ENCODE measurements at places on chromosomes 11 and 22.

DNA sequence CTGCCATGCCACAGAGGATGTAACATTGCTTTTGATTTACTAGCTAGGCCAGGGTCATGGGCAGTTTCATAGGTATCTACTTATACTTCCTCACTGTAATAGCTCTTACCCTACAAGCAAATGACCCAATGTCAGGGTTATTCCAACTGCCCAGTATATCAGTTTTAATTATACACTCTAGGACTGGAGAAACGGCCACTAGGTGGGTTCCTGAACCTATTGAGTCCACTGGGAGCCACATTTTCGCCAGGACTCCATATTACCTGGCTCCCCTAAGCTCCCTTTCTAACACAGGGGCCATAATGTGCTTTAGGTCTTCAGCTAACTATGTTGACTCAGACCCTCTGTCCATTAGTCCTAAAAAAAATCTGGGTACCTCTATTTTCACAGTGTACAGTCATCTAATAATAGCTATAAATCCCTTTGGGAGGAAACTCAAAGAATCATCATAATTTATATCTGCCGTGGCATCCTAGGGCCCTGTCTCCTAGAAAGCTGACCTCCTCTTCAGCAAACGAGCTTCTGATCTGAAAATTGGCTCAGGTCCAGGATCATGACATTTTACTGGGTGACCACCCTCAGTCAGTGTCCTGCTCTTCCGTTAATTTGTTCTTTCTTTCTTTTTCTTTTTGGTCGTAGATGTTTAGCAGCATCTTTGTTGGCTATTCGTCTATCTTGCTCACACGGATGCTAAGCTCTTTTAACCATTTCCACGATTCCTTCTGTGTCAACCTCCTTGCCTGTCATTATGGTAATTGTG lies 244.3 kb downstream of the FAM76B start:
- no peak for DNase-seq

- DNase-seq, result no peak
These were observed 84.6 kb upstream of the IZUMO1R start for GRCh38 chr11:94219771-94220170.

DNA sequence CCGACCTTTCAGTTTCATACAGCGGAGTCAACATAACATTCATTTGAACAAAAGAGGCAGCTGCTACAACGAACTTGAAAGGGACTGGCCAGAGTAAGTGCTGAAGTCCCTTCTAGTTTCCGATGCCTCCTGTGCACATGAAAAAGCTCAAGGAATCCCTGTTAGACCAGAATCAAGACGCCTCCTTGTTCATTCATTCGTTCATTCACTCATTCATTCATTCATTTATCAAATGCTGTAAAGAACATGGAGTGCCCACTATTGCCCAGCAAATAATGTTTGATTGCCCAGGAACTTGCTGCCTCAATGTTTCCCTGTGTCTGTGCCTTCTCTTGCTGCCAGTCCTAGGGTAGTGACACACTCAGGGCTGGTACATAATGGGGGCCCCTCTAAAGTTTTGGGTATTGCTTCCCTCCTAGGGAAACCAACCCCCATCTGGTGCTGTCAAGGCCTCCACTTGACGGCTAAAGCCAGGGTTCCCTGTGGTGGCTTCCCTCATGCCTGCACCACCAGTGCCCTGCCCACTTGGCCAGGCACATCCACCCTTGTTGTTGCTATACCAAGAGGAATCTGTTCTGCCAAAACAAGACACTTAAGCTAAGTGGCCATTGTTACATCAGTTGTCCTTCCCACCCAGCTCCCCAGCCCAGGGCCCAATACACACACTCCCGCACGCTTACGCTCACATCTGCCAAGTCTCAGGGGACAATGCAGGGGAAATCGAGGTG lies 3.8 kb downstream of the TMPRSS13 start:
- DNase-seq, result no peak

DNA sequence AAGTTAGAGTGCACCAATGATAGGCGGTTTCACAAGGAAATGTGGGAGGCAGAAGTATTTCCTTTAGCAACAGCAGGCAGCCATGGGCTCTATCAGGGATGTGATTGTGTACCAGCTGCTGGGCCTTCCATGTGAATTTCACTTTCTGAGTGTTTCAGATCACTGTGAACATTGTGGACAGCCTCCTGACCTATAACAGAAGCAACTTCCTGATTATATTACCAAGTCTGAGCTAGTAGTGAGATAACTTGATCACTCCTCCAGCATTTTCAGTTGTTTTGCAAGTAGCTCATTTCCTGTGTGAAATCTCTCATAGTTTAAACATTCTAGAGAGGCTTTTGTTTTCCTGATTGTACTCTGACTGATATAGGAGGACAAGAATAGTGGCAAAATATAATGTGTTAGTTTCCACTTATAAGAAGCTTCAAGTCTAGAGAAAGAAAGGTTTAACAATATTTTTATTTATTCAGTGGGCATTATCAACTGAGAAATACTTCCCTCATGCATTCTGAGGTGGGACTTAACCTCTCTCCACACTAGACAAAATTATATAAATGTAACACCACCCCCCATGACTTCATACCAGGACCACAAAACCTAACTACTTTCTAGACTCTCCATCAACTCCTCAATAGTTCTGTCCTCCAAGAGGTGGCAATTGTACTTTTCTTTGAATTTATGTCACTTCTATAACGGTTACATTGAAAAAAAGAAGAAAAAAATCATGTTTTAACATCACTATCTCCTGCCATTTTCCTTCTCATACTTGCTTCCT lies 184.2 kb upstream of the LUZP2 start:
- no peak for DNase-seq

- DNase-seq, result no peak
These were observed 11.9 kb upstream of the CSF2RB start for GRCh38 chr22:36901411-36902142.

DNA sequence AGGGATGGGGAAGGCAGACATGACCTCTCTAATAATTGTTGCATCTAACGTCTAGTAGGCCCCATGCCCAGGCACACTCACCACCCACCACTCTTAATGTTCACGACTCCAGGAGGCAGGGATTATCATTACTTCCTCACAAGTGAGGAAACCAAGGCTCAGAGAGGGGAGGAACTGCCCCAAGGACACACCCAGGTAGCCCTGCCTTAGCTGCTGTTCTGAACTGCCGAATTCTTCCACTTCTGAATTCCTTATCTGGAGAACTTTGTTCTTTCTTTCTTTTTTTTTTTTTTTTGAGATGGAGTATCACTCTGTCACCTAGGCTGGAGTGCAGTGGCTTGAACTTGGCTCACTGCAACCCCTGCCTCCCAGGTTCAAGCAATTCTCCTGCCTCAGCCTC lies 16.7 kb downstream of the SLCO2B1 start:
- no peak for DNase-seq

DNA sequence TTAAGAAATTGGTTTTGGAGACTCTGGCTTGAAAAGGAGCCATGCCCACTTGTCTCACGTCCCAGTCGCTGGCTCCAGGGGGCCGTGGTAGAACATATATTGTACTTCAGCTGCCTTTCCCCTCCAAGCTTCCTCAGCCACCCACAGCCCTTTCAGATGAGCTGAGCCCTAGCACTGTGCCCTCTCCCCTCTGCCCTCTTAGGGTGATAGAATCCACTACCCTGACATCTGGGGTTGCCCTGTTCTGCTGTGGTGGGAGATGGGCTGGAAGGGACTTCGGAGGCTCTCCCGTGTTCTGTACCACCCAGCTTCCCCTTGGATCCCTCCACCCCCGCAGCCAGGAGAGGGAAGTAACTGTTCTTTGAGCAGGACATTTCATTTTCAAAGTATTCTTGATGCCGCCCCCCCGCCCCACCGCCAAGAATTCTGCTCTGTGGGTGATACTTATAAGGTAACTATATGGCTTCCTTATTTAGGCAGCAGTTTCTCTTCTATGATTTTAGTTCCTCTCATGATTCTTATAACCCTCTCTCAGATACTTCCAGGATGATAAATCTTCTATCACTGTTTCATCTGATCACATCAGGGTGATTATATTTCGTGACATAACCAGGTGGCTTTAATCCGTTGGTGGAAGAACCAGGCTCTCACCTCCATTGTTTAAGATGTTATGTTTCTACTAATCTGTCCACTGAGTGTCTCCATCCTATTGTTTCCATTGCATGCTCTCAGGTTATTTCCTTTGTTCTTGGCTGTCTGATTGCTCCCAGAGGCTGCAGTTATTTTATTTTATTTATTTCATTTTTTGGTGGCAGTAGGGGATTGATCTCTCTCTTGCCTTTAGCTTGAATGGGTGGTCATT lies 24.1 kb downstream of the ZBTB16 start:
- DNase-seq, result no peak

Measured in stimulated activated CD4-positive, alpha-beta T cell treated with anti-CD3 and anti-CD28 coated beads, Interleukin-4, amount 100 ng/mL, for 4 hours (primary cell).